ENCODE measurements at places on chromosomes 1 and 21.

- DNase-seq: peak; percentile 29
These were observed 801 bp downstream of the TRAF5 start for GRCh38 chr1:211327346-211327921.

DNA sequence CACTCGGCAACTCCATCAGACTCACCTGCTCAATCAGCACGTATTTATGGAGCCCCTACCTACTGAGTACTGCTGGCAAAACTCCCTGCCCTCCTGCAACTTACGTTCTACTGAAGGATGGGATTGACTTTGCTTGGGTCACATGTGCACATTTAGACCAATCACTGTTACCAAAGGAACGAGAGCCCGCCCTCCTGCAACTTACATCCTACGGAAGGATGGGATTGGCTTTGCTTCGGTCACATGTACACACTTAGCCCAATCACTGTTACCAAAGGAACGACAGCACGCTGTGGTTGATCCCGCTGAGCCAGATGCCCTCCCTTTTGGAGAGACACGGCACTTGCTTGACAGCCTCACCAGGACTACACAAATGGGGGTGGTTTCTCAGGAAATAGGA, 46.0 kb downstream of the UBIAD1 start:
- no peak for DNase-seq

GRCh38 chr1:222772996-222773379, 36.0 kb downstream of the FAM177B start:
- no peak for DNase-seq

GRCh38 chr1:15735304-15736037, 587 bp upstream of the SLC25A34 start:
- DNase-seq: no peak

DNA sequence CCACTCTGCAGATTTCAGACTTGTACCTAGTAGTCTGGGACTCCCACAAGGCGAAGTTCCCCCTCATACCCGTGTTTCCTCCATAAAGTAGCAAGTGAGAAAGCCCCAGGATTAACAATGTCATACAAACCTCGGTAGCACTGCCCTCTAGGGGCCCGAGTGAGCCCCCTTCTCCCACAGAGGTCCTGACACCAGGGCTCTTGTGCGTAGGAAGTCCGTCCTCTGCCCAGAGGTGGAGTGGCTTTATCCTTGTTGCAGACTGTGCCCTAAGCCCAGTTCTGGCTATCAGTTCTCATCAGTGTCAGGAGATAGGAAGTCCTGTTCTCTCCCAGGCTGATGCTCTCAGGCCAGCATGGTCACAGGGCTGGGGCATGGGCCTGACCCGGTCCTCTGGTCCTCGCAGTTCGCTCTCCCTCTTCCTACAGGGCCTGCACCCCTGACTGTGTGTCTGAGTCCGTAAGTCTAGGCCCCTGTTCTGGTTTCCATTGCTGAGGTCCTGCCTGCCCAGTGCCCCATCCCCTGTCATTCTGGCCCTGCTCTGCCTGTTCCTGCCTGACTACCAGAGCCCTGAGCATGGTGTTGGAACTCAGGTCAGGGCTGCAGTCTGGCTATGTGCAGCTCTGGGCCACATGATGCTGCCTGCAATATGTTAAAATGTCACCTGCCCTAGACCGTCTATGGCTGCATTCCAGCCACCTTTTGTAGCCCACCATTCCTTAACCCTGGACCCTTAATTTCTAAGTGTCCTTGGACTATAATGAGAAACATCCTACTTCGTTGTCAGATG, 285.6 kb downstream of the ASTN1 start:
- no peak for DNase-seq

DNA sequence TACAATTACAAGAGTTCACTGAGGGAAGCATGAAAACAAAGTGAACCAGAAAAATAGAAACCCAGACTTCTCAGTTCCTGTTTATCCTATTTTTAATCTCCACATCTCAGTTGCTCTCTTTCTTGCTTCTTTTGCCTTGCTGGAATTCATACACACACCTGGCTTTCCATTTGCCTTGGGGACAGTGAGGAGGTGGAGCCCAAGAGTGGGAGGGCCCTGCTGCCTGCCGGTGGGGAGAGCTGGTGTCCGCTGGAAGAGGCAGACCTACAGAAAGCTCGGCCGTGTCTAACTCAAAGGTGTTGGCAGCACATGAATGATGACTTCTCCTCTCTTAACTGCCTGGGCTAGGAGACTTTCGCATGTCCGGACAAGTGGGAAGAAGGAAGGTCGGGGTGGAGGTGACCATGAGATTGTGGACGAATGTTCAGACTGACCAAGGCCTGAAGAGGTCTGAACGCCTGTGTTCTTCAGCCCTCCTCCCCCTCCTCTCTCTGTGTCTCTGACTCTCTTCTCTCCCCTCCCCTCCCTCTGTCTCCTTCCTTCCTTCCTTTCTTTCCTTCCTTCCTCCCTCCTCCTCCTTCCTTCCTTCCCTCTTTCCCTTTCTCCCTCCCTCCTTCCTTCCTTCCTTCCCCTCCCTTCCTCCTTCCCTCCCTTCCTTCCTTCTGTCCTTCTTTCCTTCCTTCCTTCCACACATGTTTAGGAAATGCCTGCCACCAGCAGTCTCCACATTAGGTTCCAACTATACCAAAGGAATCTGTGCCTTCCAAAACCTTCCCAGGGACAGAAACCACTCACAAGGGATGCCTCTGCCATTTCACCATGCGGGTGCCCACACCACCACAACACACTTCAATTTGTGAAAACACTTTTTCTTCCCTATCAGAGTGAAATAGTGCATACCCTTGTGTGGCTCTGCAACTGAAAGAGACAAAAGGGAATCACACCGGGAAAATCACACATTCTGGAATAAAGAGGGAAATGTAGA, 157.3 kb upstream of the RUNX1 start:
- DNase-seq: no peak

DNA sequence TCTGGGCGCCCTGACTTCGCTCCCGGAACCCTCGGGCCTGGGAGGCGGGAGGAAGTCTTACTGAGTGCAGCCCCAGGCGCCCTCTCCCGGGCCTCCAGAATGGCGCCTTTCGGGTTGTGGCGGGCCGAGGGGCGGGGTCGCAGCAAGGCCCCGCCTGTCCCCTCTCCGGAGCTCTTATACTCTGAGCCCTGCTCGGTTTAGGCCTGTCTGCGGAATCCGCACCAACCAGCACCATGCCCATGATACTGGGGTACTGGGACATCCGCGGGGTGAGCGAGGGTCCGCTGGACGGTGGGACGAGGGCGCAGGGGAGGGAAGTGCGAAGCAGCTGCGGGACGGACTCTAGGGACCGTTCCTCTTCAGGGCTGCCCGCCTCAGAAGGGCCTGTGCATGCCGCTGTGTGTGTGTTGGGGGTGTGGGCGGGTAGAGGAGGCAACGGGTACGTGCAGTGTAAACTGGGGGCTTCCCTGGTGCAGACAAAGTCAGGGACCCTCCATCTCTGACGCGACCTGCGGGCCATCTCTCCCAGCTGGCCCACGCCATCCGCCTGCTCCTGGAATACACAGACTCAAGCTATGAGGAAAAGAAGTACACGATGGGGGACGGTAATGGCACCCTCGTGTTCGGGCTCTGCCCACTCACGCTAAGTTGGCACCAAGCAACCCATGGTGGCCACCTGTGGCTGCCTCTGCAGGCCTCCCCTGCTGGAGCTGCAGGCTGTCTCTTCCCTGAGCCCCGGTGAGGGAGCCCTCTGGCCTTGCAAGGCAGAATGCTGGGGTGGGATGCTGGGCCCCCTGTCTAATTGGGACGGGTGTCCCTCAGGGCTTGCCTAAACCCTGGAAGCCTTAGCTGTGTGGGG, at the start of gene GSTM1:
Gene GSTM1, plus strand, starts transcription at position 177 of the 859 bp plus-strand sequence. Its CDS starts 57 bp downstream, at position 234.
- peak; percentile 84 for DNase-seq

GRCh38 chr1:77193951-77194350, 25.3 kb downstream of the PIGK start:
- DNase-seq: no peak

DNA sequence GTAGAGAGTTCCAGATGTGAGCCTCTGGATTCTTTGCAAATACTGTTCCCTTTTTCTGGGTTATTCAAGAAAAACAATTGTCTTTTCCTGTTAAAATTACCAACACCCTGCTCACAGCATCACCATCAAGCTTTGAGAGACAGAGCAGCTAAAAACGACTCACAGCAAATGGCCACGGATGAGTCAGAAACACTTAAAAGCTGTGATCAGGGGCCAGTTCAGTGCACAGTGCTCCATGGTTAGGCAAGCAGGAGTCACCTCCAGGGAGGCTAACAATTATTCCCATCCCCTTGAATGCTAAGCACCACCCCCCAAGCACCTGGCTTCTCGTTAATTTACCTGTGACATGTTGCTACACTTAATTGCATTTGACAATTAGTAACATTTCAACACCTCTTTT, 128.4 kb upstream of the CAMK1G start:
- DNase-seq: no peak

DNA sequence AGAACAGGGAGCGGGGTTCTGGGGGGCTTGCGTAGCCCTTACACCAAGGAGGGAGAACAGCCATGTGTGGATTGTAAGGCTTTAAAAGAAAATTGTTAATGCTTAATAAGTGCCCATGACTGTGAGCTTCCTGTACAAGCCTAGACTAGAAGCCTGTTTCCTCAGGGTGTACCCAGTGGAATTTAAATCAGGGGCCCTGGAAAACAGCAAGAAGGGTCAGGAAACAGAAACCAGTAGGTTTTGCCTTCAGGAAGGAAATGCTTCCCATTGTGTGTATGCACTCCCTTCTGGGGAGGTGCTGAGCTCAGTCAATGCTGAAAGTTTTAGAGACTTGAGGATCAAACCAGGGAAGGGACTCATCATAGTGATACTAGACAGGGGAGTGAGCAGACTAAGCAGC, 12.7 kb downstream of the UTP11 start:
- no peak for DNase-seq

DNA sequence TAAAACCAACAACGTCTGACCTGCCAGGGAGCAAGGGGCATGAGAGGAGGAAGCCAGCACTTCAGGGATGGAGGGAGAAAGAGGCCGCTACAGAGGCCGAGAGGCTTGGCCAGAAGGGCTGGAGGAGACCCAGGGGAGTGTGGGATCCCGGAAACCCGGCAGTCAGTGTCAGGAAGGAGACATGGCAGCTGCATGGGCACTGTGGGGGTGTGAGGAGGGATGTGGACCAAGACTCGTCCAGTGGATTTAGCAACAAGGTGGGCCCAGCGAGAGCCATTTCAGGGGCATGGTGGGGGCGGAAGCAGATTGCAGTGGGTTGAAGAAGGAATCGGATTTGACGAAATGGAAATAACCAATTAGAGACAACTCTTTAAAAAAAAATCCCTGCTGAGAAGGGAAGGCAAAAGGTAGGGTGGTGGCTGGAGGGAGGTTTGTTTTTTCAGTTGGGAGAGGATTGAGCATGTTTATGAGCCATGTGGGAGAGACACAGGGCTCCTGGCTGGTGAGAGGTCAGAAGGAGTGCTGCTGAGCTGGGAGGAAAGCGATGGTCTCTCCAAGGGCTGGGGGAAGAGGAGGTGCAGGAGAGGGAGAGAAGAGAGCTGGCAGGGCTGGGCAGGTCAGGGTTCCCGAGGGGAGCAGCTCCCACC, 4.4 kb downstream of the B4GALT2 start:
- DNase-seq: no peak

DNA sequence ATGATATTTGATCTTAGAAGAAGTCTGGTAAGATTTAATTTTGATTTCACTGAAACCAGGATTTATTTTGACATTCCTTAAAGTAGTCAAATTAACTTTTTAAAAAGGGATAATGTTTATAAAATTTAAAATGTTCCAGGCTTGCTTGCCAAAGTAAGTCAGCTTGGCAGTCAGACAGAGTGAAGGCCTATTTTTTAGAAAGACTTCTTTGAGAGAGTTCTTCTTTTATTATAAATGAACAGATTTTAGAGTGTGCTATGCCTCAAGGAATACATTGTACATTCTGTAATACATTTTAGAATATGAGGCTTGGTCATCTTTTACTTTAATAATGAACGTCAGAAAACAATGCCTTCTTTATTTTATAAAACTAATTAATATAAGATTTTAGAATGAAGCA, 138.7 kb downstream of the DISP1 start:
- no peak for DNase-seq

DNA sequence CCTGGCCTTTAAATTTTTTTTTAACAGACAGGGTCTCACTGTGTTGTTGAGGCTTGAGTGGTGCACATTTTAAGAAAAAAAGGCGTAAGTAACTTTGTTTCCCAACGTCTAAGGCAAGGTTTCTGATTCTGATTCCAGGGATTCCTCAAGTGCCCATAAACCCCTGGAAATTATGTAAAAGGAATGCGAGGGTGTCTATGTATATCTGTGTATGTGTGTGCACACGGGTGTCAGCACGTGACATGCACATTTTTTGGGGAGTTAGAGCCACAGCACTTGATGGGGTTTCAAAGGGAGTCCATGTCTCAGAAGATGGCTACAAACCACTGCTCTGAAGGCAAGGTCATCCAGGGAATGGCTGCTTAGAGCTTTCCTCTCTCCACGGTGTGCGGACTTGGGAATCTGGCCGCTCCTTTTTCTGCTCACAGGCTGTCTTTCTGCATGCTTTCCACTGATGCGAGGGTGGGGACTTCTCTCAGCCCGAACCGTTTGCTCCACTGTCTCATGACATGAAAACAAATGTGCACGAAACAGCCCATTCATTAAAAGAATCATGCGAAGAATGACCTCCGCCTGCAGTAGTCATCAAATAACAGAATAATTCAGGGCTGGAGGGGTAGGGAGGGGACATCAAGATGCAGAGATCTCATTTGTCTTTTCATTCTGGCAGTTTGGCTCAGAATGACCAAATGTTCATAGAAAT, 18.7 kb upstream of the RERE start:
- DNase-seq: no peak

DNA sequence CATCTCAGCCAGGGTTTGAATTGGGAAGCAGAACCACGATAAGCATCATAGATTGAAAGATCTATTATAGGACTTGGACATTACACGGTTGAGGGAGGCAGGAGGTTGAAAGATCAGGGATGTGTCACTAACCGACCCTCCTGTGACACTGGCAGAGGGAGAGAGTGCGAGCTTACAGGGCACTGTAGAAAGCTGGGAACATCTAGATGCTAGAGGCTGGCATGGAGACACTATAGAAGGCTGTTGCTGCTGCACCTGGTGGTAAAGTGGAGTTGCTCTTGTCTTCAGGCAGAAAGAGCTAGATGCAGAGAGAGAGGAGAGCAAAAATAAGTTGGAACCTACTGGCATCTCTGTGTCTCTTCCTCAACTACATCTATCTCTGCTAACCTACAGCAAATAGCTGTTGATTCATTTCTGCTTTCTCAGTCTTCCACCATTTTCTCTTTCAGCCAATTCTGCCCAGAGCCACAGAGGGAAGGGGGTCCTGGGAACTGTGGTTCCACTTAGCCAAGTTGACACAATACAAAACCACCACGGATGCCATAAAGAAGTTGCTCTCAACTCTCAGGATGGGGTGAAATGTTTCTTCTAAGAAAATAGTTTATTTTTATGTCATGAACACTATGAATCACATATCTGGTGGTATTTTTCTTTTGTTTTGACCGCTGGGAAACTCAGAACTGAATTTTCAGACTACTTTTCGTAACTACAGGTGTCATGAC, 155.9 kb downstream of the ZNF281 start:
- DNase-seq: no peak

DNA sequence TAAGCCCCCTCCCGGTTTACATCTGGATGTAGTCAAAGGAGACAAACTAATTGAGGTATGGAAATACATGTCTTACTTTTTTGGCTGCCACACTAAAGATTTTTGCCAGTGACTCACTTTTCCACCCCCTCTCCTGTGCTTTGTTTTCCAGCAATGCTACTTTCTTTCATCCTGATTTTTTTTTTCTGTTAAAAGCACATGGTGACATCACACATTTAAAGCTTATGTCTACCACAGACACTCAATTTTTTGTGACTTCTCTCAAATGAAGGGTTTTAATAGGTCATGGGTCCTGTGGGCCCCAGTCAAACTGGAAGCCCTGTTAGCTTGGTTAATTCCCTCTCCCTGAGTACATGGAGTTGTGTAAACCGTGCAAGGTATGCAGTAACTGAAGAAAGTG, 2.2 kb downstream of the PPP1R8 start:
- no peak for DNase-seq
